Panc1 (cell line): ENCODE measurements at places on chromosomes 3 and 15. TPM values are rescaled to one million over a fixed set of nuclear protein-coding genes. Genes with fewer than 3 reads are reported as not detected.
A peak's percentile ranks its signal among the peaks of the same experiment; 100 is the strongest.

GRCh38 chr15:63517628-63518027 lies 13.2 kb downstream of the USP3 start:
- DNase-seq, result no peak
- peaks cover 70% of the 10 kb centered on the region for H3K4me1 ChIP-seq
- H3K36me3 ChIP-seq, result no peaks in the 10 kb centered on the region
- H3K4me3 ChIP-seq, result no peak overlapping the region

GRCh38 chr15:66019368-66019767 lies 150.1 kb downstream of the RAB11A start:
- H3K36me3 ChIP-seq, result no peaks in the 10 kb centered on the region
- no peaks in the 10 kb centered on the region for H3K4me1 ChIP-seq
- no peak overlapping the region for H3K27ac ChIP-seq
- H3K4me3 ChIP-seq, result no peak overlapping the region
- H3K27me3 ChIP-seq, result peaks cover 3% of the 10 kb centered on the region; the same call in 1 of the 2 replicates

GRCh38 chr15:59244337-59244736 lies 37.7 kb downstream of the LDHAL6B start:
- peaks cover 3% of the 10 kb centered on the region for H3K4me1 ChIP-seq
- no peaks in the 10 kb centered on the region for H3K36me3 ChIP-seq
- H3K27ac ChIP-seq, result no peak overlapping the region
- no peak for DNase-seq
- no peak overlapping the region for H3K4me3 ChIP-seq

- H3K4me1 ChIP-seq, result no peaks in the 10 kb centered on the region
- no peak overlapping the region for H3K27ac ChIP-seq
- DNase-seq, result no peak
- no peaks in the 10 kb centered on the region for H3K36me3 ChIP-seq
- no peaks in the 10 kb centered on the region; the same call in 1 of the 2 replicates for H3K27me3 ChIP-seq
- H3K4me3 ChIP-seq, result no peak overlapping the region
Observed at GRCh38 chr3:71166339-71167240, 416.9 kb downstream of the FOXP1 start.

- no peak for DNase-seq
- no peaks in the 10 kb centered on the region for H3K36me3 ChIP-seq
- no peak overlapping the region for H3K4me3 ChIP-seq
- H3K4me1 ChIP-seq, result no peaks in the 10 kb centered on the region
- H3K27ac ChIP-seq, result no peak overlapping the region
Observed at GRCh38 chr3:188559072-188559429, 405.1 kb downstream of the LPP start.

Gene GOLGA8H
- total RNA-seq, result 1.5 TPM

DNA sequence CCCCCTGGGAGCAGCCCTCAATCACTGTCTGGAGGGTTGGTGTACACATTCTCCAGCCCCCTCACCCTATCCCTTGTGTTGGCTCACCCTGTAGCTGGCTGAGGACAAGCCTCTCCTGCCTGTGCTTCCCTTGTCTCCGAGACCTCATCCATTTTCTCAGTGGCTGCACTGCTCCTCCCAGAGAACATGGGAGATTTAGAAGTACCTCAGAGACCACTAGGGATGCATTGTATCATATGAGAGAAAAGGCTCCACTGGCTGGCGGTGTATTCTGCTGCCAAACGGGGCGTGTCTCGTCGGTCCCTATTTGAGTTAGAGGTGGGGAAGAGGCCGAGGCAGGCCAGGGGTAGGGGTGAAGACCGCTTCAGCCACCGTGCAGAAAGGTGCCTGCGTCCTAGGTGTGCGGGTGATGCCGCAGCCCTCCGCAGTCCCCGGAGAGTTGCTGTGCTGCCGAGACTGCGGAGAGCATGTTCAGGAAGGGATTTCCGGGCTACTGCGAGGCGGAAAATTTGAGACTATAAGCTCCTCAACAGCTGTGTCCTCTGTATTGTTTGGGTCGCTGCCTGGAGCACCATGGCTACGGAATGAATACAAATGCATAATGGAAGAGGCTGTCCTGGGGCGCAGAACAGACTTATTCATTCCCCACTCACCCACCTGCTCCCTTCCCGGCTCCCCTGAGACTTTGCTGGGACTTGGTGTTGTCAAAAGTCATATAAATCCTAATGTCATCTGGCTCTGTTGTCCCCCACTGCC lies 43.8 kb downstream of the SPSB4 start:
- H3K36me3 ChIP-seq, result no peaks in the 10 kb centered on the region
- no peak overlapping the region for H3K4me3 ChIP-seq
- no peak for DNase-seq
- no peaks in the 10 kb centered on the region for H3K4me1 ChIP-seq

Gene HTD2
- 7.9 TPM for total RNA-seq

Gene CD200R1L
- total RNA-seq, result not detected

DNA sequence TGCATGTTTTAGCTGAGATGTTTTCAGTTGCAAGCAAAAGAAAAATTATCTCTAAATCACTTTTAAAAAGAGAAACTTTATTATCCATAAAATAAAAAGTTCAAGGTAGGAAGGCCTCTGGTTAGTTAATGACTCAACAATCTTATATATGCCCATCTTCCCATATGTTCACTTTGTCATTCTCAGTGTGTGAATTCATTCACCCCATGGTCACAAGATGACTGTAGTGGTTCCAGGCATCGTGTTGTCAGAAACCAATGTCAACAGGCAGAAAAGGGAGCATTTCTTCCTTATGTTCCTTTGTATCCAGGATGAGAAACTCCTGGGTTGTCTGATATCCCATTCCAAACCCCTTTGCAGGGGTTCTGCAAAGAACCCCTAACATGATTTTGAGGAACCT lies 119.9 kb upstream of the RAP2B start:
- H3K4me1 ChIP-seq, result 0 out of 2 replicates have a peak, but pooled peaks cover 4% of the 10 kb centered on the region
- H3K4me3 ChIP-seq, result no peak overlapping the region
- DNase-seq, result no peak
- H3K27ac ChIP-seq, result no peak overlapping the region

DNA sequence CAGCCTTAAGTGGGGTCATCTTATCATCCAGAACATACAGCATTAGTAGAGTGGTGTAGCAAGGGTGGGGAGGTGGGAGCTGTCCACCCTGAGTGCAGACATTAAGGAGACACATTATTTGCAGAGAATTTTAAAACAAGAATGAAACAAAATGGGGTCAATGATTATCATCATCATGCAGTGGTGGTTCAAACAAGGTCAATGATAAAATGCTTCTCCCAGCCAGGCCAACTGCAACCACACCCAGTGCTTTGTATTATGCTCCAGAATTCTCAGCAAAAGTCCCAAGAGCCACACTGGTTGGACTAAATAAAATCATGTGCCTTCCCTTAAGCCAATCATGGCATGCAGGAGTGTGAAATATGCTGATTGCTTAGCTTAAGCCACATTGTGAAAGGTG lies 96.7 kb upstream of the FHIT start:
- no peaks in the 10 kb centered on the region for H3K4me1 ChIP-seq

DNA sequence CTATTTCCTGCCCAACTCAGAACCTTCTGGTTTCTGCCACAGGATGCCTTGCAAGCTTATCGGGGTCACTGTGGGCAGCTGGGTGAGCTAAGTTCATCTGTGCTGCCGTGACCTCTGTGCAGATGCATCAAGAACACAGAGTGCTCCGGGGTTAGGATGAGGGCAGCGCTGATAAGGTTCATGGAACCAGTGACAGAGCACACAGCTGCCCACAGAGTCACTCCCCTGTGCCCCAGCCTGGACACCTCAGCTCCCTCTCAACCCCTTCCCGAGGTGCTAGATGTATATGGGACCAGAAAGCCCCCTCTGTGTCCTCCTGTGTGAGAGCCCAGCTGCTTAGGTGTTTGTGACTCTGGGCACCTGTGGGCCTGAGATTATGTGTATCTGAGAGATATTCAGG lies 15.8 kb upstream of the ALAS1 start:
- H3K4me1 ChIP-seq, result no peaks in the 10 kb centered on the region
- H3K36me3 ChIP-seq, result no peaks in the 10 kb centered on the region
- no peaks in the 10 kb centered on the region for H3K27me3 ChIP-seq
- H3K27ac ChIP-seq, result no peak overlapping the region

GRCh38 chr15:98547741-98548138 lies 100.6 kb upstream of the IGF1R start:
- H3K4me1 ChIP-seq, result no peaks in the 10 kb centered on the region
- H3K36me3 ChIP-seq, result no peaks in the 10 kb centered on the region
- peak overlapping the region; percentile 78 for H3K27ac ChIP-seq
- no peaks in the 10 kb centered on the region; the same call in 1 of the 2 replicates for H3K27me3 ChIP-seq
- H3K4me3 ChIP-seq, result peak overlapping the region; percentile 77
- no peak for DNase-seq

- H3K27me3 ChIP-seq, result no peaks in the 10 kb centered on the region
- H3K27ac ChIP-seq, result no peak overlapping the region
- no peaks in the 10 kb centered on the region for H3K36me3 ChIP-seq
- no peaks in the 10 kb centered on the region for H3K4me1 ChIP-seq
Observed at GRCh38 chr3:132898141-132898540, 140.1 kb upstream of the TMEM108 start.

- no peak overlapping the region for H3K27ac ChIP-seq
- no peaks in the 10 kb centered on the region for H3K4me1 ChIP-seq
- H3K36me3 ChIP-seq, result no peaks in the 10 kb centered on the region
- no peaks in the 10 kb centered on the region for H3K27me3 ChIP-seq
Observed at GRCh38 chr3:58794750-58795149, 128.2 kb upstream of the FAM3D start.

DNA sequence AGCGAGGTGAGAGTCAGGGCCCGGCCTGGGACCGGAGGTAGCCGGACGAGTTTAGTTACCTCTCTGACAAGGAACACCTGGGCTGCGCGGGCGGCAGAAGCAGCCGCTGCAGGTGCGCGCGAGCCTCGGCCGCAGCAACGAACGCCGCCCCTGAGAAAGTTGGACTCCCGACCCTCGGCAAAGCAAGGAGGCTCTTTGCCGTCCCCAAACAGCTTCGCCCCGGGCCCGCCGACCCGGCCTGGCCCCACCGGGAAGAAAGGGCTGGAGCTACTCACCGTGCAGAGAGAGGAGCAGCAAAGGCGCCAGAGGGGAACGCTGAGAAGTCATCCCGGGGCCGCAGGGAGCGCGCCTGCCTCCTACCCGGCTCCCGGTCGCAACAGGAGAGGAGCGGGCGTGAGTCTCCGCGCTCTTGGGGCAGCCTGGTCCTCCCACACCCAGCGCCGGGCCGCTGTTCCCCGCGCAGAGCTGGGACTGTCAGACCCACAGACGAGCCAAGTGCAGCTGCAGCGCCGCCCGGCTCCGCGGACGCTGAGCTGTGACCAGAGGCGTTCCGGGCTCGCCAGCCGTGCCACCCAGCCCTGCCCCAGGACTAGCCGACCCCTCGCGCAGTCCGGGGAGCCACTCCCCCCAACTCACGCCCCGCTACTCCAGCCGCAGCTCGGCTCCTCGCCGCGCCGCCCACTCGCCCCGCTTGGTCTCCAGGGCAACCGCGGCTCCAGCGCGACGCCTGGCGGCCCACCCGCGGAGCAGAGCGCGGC lies at the start of gene IGSF11:
Gene IGSF11, minus strand, starts transcription at position 591 of the 758 bp plus-strand sequence. Its CDS starts 264 bp downstream, at position 327.
- H3K27ac ChIP-seq, result no peak within 1 kb of the TSS
- no peak for DNase-seq
- peaks cover 3% of the 10 kb centered on the region; the same call in 1 of the 2 replicates for H3K4me1 ChIP-seq
- H3K4me3 ChIP-seq, result peak within 1 kb of the TSS; percentile 50
- H3K36me3 ChIP-seq, result no peaks in the 10 kb centered on the region

DNA sequence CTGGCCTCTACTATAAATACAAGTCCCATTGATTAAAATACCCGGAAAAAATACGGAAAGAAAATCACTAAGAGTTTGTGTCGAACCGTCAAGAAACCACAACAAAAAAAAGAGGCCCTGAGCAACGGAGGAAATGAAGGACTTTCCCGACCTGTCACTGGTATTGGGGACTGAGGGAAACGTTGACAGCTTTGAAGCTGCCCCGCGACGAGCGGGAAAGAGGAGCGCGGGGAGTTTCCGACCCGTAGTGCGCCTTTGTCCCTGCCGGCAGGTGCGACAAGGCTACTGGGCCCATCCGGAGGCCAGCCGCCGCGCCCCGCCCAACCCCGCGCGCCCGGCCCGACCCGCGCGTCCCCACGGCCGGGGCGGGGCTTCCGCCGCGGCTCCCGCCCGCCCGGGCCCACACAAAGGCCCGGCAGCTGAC lies 416 bp downstream of the PBRM1 start:
- H3K36me3 ChIP-seq, result peaks cover 33% of the 10 kb centered on the region
- peak overlapping the region; percentile 93 for H3K27ac ChIP-seq
- H3K27me3 ChIP-seq, result no peaks in the 10 kb centered on the region
- peaks cover 26% of the 10 kb centered on the region for H3K4me1 ChIP-seq

- DNase-seq, result no peak
- no peaks in the 10 kb centered on the region for H3K36me3 ChIP-seq
- no peak overlapping the region; the same call in 1 of the 2 replicates for H3K27ac ChIP-seq
- H3K27me3 ChIP-seq, result no peaks in the 10 kb centered on the region
Observed at GRCh38 chr3:149443545-149443912, 31.0 kb upstream of the TM4SF4 start.

DNA sequence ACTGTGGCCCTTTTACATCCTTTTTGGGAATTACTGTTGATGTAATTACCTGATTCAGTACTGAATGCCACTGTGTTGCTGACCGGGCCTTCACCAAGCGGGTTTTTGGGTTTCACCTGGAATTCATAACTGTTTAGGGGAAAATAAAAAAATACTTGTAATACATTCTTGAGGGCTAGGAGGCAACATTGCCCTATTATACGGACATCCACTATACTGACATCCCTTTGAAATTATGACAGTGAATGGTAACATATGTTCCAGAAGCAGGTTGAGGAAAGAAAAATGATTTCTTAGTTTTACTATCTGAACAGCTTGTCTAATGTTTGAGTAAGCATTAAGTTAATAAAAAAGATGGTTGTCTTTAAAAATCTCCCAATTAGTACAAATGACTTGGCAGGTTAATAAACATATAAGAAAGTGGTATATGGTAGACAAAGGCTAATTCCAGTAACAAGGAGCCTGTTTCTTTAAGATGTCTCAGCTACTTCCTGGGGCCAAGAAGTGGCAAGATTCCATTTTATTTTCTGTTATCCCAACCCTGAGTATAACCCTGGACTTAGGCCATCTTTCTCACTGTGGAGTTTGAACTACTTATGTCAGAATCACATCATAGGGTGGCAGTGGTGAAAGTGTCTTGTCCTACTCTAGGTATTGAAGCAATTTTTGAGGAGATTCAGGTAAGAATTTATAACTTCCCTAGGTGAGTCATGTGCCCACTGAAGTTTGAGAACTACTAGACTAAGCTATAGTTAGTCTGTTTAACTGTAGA lies 45.5 kb downstream of the TFG start:
- no peak for DNase-seq
- H3K27ac ChIP-seq, result no peak overlapping the region
- H3K4me1 ChIP-seq, result no peaks in the 10 kb centered on the region
- peaks cover 20% of the 10 kb centered on the region for H3K36me3 ChIP-seq

DNA sequence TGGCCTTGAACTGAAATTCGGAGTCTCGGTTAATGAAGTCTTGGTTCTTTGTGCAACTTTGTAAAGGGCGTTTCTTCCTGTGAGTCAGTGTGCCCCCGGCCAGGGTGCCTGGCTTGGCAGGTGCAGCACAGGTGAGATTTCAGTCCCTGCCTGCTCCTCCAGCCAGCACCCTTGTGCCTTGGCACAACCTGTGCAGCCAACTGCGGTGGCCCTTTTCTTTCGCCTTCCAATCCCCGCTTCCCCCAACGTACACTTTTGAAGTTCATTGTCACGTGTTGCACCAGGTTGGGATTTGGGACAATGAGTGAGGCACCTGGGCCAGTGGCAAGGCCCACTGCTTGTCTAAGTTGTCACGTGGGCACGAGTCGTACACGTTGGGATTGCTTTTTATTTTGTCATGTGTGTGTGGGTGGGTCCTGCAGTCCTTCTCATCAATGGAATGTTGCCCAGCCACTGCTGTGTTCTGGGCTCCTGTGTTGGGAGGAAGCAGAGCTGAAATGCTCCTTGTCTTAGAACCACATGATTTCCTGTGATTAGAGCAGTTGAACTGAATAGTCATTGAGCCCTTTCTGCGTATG lies 242.9 kb upstream of the BHLHE40 start:
- no peak for DNase-seq
- H3K27ac ChIP-seq, result no peak overlapping the region
- peaks cover 2% of the 10 kb centered on the region for H3K4me1 ChIP-seq
- H3K27me3 ChIP-seq, result no peaks in the 10 kb centered on the region
- H3K4me3 ChIP-seq, result no peak overlapping the region

GRCh38 chr3:177483182-177483967 lies 286.1 kb upstream of the TBL1XR1 start:
- H3K4me1 ChIP-seq, result peaks cover 14% of the 10 kb centered on the region; the same call in 1 of the 2 replicates
- no peaks in the 10 kb centered on the region for H3K27me3 ChIP-seq
- no peaks in the 10 kb centered on the region for H3K36me3 ChIP-seq
- H3K27ac ChIP-seq, result peak overlapping the region; percentile 93; the same call in 1 of the 2 replicates
